ENCODE measurements at places on chromosomes 11 and 22.

GRCh38 chr11:35304386-35304775 lies 115.0 kb downstream of the SLC1A2 start:
- DNase-seq: no peak

GRCh38 chr22:36405671-36406538 lies 18.1 kb upstream of the MYH9 start:
- DNase-seq: no peak

GRCh38 chr22:17792299-17792698 lies 18.0 kb upstream of the BID start:
- no peak for DNase-seq

DNA sequence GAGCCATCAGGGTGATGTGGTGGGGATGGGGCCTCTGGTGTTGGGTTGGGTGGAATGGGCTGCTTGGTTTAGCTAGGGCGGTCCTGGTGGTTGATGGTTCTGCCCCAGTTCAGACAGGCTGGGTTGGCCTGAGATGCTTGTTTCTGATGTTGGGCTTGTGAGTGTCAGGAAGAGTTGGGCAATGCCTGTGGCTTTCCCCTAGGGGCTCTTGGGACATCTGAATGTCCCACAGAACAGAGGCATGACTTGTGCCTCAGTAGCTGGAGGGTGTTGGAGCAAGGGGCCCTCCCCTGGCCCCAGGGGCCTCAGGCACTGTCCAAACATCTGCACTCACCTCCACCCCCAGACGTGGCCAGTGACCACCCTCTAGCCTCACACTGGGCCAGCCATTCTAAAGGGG lies 14.0 kb upstream of the CTSD start:
- no peak for DNase-seq

DNA sequence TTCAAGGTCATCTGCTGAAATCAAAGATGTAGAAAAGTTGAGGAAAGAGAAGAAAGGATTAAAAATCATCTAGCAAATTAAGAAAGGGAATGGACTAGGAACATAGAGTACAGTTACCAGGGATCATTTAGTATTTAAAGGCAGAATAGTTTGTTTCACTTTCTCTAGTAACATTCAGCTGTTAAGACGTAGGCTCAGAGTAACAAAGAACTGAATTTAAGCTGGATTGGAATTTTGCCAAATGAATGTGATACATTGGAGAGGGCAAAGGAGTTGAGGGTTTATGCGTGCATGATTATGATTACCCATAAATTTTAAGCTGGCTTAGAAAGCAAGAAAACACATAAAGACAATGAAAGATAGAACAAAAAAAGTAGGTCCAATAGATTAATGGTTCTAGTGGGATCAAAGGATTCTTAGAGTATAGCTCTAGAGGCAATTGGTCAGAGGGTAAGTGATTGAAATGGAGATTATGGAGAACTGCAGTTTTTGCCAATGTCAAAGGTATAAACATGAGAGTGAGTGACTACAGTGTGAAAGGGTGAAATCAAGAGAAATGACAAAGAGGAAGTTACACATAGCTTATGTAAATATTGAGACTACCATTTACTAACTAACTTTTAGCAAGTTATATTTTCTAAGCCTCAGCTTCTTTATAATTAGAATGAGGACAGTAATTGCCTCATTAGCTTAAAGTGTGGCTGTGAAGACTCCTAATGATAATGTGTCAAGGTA lies 190.0 kb downstream of the GRIA4 start:
- no peak for DNase-seq

DNA sequence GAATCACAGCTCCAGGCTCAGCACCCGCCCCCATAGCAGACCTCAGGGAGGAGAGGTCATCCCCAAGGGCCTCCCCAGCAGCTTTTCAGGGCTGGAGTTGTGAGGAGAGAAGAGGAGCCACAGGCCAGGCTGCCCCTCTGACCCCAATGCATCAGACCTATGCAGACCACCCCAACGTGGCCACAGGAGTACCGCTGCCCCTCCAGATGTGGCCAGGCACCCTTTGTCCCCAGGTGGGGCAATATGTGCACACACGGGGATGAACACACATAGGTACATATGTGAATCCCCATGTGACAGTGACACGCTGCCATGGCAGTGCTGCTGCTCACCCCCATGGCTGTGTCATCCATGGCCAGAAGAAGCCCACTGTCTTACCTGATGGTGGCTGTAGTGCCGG lies 10.9 kb downstream of the USH1C start:
- DNase-seq: no peak

GRCh38 chr11:120815319-120816100 lies 208.4 kb upstream of the TBCEL start:
- no peak for DNase-seq

GRCh38 chr22:20194681-20195593 lies 44.1 kb upstream of the CCDC188 start:
- DNase-seq: no peak

DNA sequence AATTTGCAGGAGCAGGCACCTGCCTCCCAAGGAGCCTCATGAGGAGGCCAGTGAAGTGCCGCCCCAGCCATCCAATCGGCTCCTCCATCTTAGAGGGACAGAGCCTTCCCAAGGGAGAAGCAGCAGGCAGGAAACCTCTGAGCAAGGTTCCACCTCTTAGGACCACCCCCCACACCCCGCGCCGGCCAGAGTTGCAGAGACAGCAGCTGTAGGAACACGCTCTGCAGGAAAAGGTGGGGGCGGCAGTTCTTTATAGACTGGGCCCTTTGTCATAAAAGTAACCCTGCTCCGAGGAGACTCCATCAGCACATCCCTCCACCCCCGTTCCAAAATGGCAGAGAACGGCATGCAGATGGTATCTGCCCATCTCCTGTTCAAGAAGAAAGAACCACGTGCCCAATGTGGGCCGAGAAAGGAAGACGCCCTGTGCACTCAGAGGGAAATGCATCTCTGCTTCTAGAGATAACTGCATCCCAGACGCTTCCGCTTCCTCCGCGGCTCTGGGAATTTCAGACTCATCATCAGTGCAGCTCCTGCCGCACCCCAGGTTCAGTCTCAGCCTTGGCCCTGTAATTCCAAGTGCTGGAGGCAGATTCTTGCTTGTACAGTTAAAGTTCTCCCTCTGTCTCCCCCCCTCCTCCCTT lies 98.5 kb downstream of the SPATA19 start:
- DNase-seq: no peak

DNA sequence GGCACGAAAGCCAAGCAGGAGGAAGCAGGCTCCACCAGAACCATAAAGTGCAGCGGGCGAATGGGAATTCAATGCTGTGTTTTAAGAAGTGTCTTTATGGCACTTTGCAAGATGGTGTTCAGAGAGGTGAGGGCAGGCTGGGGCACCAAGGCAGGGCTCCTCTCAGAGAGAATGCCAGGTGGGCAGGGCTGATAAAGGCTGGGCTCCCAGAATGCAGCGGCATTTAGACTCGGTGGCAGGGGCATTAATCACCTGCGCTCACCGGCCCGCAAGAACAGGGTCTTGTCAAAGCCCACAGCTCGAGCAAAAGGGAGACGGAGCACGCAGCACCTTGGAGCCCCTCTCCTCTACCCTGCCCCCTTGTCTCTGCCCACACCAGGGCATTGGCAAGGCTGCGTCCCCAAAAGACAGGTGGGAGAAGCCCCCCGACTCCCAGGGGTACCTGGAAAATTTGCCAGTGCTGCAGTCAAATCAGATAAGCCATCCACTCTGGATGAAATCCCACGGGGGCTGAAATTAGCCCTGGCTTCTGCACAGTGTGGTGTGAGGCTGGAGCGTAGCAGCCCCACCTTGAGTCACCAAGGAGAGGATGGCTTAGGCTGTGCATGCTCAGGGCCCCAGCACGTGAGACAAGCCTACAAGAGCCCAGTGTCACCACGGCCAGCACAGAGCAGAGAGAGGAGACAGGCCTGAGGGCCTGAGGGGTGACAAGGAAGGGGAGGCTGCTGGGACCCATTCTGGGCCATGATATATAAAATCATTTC lies 8.1 kb downstream of the MACROD1 start:
- no peak for DNase-seq

GRCh38 chr22:45969414-45969799 lies 7.6 kb downstream of the WNT7B start:
- no peak for DNase-seq

- DNase-seq: no peak
Measured at GRCh38 chr11:82754410-82754809, 20.7 kb upstream of the FAM181B start.

DNA sequence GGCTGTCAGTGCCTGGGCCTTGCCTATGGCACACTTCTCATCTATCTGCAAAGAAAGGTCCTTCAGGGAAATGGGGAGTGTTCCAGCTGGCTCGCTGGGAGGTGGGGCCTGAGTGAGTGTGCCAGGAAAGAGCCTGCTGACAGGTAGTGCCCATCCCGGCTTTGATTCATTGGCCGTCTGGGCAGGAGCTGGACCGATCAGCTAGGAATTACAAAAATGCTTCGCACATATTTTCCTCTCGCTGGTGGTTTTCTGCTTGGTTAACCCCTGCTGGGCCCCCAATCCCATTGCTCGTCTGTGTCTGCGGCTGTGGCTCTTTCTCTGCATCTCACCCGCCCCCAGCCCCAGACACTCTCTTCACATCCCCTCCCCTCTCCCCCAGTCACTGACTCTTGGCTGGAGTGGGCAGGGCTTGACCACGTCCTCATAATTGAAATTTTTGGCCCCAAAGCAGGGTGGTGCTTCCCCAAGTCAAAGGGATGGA lies 10.8 kb downstream of the LIF start:
- DNase-seq: no peak

GRCh38 chr11:14029971-14030920 lies 67.7 kb downstream of the SPON1 start:
- DNase-seq: no peak

DNA sequence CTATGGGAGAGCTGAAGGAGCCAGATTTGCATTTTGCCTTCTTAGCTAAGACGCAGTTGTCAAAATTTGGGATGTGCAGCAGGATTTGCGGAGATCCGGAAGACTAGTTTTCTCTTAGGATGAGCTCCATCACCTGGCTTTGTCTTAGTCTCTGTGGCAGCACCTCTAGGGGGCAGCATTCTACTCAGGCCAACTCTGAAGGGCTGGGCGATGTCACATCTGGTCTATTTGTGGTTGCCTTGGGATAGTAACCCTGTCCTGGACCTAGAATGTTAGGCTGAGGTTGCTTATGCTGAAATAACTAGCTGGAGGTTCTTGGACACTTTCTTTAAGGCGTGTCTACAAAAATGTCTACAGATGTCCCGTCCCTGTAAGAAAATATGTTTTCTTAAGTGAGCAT lies 116.2 kb downstream of the FAT3 start:
- no peak for DNase-seq

DNA sequence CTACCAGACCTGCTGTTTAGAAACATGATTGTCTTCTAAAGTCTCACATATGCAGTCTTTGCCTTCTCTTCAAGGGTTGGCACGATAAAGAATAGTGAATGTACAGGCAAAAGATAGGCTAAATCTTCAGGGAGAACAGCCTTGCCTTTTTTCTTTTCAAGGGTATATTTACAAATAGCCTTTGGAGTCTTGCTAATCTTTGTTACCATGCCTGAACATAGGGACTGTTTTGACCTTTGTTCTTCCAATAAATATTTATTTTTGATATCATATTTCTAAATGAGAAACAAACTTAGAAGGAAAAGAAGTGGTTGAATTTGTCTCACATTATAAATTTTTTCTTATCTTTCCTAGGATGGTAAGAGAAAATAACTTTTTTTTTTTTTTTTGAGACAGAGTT lies 12.7 kb downstream of the CSTPP1 start:
- no peak for DNase-seq

GRCh38 chr11:6269994-6270393 lies 10.4 kb downstream of the CCKBR start:
- DNase-seq: no peak

- no peak for DNase-seq
Measured at GRCh38 chr11:28104984-28105383, 3.0 kb downstream of the KIF18A start.

DNA sequence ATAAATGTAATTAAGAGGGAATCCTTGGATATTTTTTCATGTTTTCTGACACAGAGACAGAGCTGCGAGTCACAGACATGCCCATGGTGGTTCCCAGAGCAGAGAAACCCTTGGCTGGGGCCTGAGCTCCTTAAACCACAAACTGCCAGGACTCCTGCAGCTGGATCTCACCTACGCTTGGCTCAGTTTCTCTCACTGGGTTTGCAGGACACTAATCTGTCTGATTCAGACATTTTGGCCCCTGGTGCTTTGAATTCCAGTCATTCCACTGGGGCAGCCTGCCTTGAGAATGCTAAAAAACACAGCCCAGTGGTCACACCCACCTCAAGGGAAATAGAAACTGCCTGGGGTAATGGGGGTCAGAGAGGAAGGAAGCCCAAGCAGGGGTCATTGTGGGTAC lies 122.6 kb downstream of the CCDC81 start:
- peak; percentile 45 for DNase-seq

DNA sequence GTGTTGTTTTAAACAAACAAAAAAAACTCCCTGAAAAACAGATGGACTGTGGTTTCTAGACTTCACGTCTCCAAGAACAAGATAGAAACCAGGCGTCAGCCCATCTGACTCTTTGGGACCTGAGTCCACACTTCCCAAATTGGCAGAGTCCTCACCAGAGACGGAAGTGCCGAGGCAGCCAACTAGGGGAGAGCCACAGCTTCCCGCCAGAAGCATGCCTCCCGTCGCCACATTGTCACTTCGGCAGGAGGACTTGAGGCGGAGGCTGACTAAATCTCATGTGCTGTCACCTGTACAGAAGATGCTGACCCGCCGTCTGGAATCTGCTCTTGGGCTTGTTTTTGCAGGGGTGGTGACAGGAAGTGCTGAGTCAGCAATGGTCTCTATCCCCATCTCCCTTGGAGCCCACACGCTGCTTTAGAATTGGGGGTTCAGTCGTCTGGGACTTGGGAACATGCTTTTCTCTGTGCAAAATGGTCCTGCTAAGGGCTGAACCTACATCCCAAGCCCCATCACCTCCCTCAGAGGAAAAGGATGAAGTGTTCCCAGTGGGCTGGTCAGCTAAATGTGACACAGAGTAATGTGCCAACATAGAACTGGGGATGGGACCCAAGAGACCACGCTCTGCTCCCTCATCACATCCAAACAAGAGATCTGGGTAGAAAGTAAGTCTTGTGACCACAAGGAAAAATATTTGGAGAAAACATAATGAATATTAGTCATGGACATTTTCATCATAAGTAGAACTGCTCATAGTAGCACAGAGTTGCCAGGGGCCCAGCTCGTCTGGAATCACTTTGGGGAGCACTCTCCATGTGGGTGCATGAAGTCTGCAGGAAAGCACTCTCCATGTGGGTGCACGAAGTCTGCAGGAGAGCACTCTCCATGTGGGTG lies 152.9 kb downstream of the SNX19 start:
- no peak for DNase-seq

DNA sequence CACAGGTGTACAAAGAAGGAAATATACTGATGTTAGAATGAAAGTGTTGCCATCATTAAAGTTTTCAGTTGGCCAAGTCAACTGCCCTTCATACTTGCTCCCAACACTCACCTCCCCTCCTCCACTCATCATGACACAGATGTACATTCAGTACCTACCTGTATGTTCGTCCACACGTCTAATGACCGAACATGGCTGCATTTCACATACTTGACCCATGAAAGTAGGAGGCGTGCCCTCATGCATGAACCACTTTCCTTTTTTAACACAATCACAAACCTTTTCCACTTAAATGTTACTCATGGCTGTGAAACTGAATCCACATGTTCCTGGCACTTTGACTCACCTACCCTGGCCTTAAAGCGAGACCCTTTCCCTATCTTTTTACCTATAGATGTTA lies 3.2 kb upstream of the BUD13 start:
- no peak for DNase-seq

GRCh38 chr22:44567846-44568493 lies 69.9 kb upstream of the RTL6 start:
- peak; percentile 2 for DNase-seq

GRCh38 chr11:80163441-80163840 lies 722.6 kb upstream of the TENM4 start:
- no peak for DNase-seq

Data from non-pigmented ciliary epithelial cell (primary cell).